Mesenteric fat pad (tissue), 1 donor: ENCODE measurements at places on chromosomes 12 and 14. TPM values are rescaled to one million over a fixed set of nuclear protein-coding genes. Genes with fewer than 3 reads are reported as not detected.

OR6C68 gene
- not detected for total RNA-seq

DNA sequence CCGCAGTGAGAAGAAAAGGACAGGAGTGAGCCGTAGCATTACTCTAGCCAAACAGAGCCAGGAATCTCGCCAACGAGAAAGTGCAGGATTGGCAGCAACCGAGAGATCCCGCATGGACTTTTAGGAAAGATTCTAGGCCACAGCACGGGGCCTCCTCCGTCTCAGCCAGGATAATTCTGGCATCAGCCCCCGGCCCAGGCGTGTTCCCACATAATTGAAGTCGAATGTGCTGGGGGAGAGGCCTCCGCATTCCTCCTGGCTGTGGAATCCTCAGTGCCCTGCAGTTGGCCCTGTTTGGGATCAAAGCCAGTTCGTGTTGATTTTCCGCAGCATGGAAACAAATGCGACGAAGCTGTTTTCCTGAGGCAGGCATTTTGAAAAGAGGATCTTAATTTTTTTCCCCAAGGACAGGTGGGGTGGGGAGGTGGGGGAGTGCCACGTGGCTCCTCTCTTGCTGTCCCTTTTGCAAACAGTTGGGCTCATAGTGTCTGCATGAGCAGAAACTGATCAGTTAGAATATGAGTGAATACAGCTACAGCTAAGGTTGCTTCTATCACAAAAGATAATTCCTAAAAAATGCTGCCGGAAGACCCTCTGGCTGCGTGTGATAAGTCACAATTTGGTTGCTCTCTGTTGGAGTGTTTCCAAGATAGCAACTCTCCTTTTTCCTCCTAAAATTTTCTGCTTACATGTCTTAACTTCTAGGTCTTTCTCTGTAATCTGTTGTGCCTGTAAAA lies 37.3 kb upstream of the ATXN2 start:
- no peak for DNase-seq

DNA sequence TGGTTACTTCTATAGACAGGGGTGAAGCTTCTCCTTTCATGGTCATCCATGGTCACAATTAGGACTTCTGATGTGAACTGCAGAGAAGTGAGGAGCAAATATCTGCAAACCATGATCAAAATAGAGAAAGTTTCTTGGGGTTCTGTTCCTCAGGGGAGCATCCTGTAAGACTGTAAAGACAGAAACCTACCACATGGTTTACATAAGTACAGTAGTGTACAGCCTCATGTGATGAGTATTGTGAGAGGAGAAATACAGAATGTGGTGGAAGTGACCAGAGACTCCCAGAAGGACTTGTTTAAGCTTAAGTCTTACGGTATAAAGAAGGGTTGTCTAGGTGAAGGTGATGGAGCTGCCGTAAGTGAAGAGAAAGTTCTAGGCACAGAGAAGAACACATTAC lies 484.7 kb downstream of the LRIG3 start:
- no peak for DNase-seq

- peak; percentile 51 for DNase-seq
These were observed 69.3 kb downstream of the SERPINA3 start for GRCh38 chr14:94681300-94682060.

DNA sequence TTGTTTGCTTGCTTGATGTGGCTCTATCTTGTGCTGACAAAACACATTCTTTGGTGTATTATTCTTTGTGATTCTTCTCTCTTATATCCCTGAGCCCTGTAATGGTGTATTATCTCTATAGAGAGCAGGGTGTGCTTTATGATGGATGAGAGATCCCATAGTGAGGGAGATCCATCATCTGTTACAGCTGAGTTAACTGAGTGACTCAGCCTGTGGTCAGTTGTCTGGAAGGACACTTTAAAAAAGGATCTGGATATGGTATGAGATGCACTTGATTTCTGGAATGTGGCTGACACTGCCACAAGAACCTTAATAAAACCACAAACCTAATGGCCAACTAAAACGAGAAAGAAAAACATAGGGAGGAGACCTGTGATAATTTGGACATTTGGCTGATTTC lies 461.4 kb upstream of the SYT1 start:
- DNase-seq: no peak

DNA sequence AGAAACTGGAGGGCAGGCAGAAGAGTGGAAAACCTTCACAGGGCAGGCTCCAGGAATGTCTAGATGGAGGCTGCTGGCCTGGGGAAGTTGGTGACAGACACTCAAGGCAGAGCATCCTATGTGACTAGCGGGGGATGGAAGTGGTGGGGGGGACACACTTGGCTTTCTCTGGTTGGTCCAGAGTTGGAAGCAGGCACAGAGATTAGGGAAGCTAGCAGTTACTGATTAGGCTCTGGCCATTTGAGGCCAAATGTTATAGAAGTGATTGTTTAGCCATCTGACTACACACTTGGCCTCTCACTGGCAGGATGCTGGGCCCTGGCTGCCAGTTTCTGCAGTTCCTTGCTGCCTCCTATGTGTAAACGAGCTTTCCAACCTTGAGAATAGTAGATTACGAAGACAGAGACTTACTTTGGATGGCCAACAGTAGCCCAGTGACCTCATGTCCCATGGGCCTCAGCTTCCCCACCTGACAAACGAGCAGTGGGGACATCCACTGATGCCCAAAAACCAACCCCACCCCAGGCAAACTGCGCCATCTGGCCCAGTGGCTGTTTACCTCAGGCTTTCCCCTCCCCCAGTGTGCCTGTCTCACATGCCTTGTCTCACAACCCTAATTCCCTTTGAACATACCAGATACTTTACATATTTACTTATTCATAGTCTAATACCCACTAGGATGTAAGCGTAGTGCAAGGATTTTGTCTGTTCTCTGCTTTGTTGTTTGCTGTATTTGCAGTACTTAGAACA lies 102.7 kb downstream of the PAPLN start:
- DNase-seq: no peak

OR4K17 gene
- total RNA-seq: not detected

DNA sequence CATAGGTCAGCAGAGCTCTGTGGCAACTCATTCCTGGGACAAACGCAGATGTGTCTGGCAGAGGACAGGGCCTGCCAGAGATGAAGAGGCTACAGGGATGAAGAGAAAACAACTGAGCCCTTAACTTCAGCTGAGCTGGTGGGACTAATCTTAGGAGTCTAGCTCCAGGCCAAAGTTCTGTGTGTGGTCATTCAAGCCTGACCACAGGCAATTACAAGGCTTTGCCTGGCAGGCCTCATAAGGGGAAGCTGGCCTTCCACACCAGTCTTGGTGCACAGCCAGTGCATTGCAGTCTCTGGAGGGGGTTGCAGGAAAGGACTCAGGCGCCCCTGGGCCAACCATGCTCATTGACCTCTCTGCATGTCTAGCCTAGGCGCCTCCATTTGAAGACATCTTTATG lies 127.6 kb upstream of the DAAM1 start:
- no peak for DNase-seq

- no peak for DNase-seq
These were observed 61.7 kb downstream of the PPP1R12A start for GRCh38 chr12:79873201-79873600.

DNA sequence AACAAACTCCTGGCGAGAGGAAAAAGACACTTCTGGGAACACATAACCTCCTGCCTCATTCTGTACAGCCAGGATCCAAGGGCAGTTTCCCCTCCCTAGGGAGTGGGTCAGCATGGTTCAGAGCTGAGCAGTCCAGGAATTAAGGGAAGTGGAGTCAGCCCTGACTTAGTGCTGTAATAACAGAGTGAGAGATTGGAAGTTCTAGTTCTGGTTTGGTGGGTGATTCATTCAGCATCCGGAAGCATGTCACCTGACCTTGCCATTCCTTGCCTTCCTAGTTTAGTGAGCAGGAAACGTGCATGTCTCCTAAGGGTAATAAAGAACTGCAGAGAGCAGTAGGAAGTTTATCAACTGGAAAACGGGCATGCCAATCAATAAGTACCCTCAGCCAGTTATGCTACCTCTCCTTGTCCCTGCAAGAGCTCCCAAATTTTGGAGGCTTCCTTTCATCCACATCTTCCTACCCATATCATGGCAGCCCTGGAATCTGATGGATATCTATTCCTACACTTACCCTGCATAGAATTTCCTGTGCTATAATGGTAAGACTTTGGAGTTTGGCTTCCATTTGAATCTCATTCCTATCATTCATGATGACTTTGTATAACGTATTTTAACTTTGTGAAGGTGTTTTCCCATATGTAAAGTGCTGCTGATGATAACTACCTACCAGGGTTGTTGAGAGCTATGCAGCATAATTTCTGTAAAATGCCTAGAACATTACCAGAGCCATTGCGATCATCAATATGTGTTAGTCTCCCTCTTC lies 28.5 kb upstream of the MAGOHB start:
- DNase-seq: no peak

- no peak for DNase-seq
These were observed 9.4 kb downstream of the MYBPC1 start for GRCh38 chr12:101604132-101604531.

- DNase-seq: no peak
These were observed 16.8 kb downstream of the SCFD1 start for GRCh38 chr14:30638926-30639325.

- DNase-seq: no peak
These were observed 3.7 kb downstream of the UNC119B start for GRCh38 chr12:120713861-120714482.

DNA sequence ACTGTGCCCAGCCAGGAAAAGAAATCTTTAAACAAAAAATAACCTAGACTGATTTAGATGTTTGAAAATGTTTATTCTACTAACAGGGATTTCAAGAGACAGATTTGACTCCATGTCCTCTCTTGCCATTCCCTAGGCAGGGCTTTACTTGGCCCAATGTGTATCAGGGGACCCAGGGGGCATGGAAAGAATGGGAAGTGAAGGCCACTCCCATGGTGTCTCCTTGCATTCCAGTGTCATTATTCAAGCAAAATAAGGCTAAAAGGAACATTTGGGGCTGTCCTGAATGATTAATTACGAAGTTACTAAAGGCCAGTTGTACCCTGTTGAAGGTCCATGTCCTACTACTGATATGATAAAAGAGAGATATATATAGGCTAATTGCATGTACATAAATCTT lies 151.9 kb upstream of the ATF7IP start:
- no peak for DNase-seq

LAG3 gene
- total RNA-seq: 1.3 TPM

DNA sequence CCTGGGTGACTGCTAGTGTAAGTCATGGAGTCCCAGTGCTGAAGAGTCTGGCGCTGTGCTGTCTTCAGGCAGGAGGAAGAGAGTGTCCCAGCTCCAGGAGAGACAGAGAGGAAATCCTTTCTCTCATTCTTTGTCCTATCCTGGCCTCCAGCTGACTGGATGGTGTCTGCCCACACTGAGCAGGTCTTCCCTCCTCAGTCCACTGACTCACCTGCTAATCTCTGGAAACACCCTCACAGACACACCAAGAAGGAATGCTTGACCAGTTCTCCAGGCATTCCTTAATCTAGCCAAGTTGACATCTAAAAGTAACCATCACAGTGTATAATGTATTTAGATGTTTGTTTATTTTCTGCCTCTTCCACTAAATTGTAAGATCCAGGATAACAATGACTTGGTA lies 53.9 kb downstream of the EMP1 start:
- DNase-seq: no peak

MDGA2 gene
- total RNA-seq: not detected

GRCh38 chr14:106790189-106791036 lies 1264.0 kb downstream of the TMEM121 start:
- no peak for DNase-seq

KCNA5 gene
- 0.13 TPM for total RNA-seq

JAG2 gene
- total RNA-seq: 25.1 TPM

- DNase-seq: no peak
These were observed 481.1 kb downstream of the CCER1 start for GRCh38 chr12:90473831-90474230.

DNA sequence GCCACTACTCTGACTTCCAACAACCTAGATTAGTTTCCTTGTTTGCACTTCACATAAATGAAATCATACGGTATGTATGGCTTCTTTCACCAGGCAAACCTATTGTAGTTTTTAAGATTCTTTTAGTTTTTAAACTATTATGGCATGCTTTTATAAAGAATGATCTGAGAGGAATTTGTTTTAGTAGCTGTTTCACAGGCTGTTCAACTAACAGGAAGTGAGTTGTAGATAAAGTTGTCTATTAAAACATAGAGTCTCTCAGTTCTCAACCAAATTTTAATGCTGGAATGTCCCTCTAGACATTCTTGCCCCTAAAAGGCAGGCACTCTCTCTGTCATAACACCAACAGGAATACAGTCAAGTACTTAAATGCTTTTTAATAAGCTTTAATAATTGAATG lies 102.7 kb upstream of the DACT1 start:
- DNase-seq: no peak

DNA sequence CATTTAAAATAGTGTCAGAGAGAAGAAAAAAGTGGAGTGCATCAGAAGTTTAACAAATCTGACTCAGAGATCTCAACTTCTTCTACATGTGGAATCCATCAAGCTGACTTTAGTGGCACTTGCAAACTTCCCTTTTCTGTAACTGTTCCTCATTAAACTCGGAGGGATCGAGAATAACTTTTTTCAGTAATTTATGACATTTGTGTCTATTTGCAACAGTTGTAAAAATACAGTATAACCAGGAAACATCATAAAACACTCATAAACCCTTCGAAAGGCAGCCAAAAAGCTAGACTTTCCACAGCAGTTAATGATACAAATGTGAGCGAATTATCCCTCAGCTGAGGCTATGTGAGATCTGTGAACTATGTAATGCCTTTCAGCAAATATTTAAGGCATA lies 1936.8 kb upstream of the SEL1L start:
- DNase-seq: no peak

GRCh38 chr14:29320286-29320685 lies 553.7 kb downstream of the FOXG1 start:
- DNase-seq: no peak

A2M gene
- 996 TPM for total RNA-seq

DNA sequence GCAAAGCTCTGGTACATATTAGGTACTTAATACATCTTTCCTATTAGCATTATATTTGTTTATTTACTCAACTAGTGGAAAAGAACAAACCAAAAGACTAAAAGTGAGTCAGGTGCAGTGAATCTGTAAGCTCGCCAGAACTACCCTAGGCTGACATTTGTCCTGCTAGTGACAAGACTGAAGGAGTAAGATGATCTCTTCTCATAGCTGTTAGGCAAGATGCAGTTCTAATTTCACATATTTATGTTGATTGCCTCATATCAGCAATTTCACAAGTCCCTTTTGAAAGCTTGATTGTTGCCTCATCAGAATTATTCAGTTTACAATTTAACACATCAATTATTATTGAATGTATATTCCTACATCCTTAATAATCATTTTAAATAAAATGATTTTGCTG lies 293.0 kb upstream of the NAV3 start:
- no peak for DNase-seq

PZP gene
- 0.61 TPM for total RNA-seq
